Sigmoid colon (tissue), 7 donors: ENCODE measurements at places on chromosomes 13 and 19. TPM values are rescaled to one million over a fixed set of nuclear protein-coding genes. Genes with fewer than 3 reads are reported as not detected.

The DCT gene
- total RNA-seq = 0.36 TPM

The CYP4F3 gene
- not detected for total RNA-seq

The ZNF556 gene
- total RNA-seq = not detected

The SLC8A2 gene
- 10.0 TPM for total RNA-seq

The NXNL1 gene
- total RNA-seq = not detected

DNA sequence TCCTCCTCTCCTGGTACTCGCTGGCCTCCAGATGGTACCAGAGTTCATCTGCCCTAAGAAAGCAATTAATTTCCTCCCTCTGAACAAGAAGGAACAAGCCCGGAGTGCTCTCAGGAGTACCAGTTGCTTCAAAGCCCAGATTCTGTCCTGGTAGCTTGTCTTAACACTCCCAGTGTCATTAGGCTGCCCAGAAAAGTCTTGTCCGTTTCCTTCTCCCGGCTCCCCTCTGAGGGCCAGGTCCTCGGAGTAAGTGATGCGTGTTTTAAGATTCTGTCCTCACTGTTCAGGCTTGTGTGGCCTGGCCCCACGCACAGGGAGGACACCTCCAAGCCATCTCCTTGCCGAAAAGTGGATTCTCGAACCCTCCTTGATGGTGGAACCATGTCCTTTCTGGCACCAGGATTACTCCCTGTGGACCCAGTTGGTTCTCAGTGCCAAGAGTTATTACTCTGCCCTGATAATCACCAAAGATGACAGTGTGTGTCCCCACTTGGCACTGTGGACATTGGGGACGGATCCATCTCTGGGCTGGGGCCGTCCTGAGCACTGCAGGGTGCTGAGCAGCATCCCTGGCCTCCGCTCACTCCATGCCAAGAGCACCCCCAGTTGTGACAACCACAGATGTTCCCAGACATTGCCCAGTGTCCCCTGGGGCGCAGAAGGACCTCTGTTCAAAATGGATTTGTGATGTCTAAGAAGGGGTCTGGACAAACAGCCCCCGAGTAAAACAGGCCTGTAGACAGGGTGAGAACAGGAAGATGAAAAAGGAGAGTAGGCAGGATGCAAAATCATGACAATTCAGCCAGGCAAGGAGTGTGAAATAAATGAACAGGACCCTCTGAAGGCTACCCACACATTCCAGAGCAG lies 52.4 kb downstream of the RFX2 start:
- H3K27me3 ChIP-seq = no peaks in the 10 kb centered on the region
- no peak for DNase-seq
- H3K27ac ChIP-seq = peak overlapping the region; percentile 91
- no peak overlapping the region for H3K4me3 ChIP-seq

DNA sequence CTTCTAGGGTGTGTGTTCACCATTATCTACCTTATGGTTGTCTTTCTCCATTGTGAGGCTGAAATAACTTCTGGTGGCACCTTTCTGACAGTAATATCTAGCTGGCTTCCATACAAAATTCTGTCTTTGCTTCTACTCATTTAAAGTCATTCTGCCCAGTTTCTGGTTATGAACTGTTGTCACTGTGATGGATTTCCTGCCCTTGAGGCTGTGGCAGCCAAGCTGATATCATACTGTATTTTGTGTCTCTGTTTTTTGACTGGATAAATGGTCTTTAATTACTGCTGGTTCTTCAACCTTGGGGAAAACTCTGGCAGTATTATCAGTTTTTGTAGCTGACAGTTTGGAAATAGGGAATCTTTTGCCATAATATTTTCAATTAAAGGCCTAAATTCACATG lies 233.4 kb downstream of the GPC6 start:
- no peaks in the 10 kb centered on the region for H3K4me1 ChIP-seq
- H3K27ac ChIP-seq = no peak overlapping the region
- H3K36me3 ChIP-seq = no peaks in the 10 kb centered on the region
- H3K27me3 ChIP-seq = no peaks in the 10 kb centered on the region

DNA sequence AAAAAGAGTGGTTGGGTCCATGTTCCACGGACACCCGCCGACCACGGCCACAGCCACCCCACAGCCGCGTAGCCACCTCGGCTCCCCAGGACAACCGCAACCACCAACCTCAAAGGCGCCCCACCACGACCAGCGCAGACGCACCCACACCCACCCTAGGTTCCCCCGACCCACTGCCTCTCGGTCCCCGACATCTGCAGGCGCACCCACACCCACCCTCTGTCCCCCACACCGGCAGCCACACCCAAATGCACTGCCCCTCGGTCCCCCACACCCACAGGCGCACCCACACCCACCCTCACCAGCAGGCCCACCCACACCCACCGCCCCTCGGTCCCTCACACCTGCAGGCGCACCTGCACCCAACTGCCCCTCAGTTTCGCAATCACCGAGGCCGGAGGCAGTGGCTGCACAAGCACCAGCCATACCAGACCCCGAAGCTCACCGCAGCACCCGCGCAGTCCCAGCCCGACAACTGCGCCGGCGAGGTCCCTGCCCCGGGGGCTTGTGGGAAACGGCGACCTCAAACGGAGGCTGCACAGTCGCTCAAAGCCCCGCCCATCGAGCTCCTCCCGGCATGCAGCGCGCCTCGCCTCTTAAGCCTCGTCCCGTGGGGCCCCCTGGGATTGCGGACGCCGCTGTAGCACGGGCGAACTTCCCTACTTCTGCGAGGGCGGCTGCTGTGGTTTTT lies 18.3 kb downstream of the ZNF77 start:
- H3K36me3 ChIP-seq = no peaks in the 10 kb centered on the region
- no peaks in the 10 kb centered on the region for H3K27me3 ChIP-seq
- H3K4me3 ChIP-seq = no peak overlapping the region

DNA sequence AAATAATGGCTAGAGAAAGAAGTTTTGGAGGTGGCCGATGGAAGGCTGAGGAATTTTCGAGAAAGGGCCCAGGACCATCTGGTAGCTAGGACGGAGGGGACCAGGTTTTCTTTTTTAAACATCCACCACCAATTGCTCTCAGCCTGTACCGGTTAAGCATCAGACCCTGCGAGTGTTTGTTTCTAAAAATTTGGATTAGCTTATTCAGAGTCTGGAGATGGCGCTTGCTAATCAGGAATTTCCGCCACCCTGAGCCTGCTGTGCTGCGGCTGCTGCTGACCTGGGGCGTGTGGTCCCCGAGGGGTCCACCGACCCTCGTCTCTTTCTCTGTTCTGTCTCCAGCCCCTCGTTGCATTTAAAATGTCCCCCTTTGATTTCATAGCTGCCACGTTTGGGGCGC lies 2.0 kb downstream of the UHRF1 start:
- peaks cover 28% of the 10 kb centered on the region for H3K4me1 ChIP-seq
- no peak for DNase-seq
- H3K4me3 ChIP-seq = no peak overlapping the region
- H3K36me3 ChIP-seq = no peaks in the 10 kb centered on the region
- H3K27me3 ChIP-seq = peaks cover 6% of the 10 kb centered on the region

- H3K4me1 ChIP-seq = no peaks in the 10 kb centered on the region
- H3K27ac ChIP-seq = no peak overlapping the region
- H3K4me3 ChIP-seq = no peak overlapping the region
- H3K27me3 ChIP-seq = peaks cover 46% of the 10 kb centered on the region
- DNase-seq = no peak
Observed at GRCh38 chr19:8336072-8336569, 6.9 kb downstream of the KANK3 start.

DNA sequence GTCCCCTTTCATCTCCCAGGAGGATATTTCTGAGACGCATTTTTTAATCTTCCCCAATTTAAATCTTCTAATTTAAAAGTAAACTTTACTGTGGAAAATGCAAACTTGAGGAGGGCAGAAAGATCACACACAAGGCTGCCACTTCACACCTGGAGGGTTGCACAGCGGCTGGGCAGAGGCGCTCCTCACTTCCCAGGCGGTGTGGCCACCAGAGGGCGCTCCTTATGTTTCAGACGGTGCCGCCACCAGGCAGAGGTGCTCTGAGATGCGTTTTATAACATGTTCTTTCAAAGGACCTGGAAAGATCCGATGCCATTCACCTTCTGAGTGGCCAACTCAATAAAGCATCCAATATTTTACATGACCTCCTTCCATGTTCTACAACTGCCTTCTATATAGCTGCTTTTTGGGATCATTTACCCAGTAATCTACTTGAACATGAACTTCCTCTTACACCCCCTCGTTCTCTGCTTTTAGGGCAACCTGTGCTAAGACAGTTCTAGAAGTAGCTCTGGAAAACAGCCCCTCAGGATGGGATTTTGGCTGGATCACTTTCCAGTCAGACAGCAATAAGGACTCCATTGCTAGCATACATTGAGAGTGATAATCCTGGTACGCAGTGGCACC lies 14.8 kb upstream of the MTUS2 start:
- no peak overlapping the region for H3K27ac ChIP-seq
- no peaks in the 10 kb centered on the region for H3K36me3 ChIP-seq
- no peaks in the 10 kb centered on the region for H3K4me1 ChIP-seq

GRCh38 chr19:58085348-58085875 lies 12.6 kb downstream of the ZSCAN18 start:
- H3K4me1 ChIP-seq = no peaks in the 10 kb centered on the region
- H3K4me3 ChIP-seq = no peak overlapping the region
- H3K27me3 ChIP-seq = no peaks in the 10 kb centered on the region
- no peak overlapping the region for H3K27ac ChIP-seq
- no peak for DNase-seq

DNA sequence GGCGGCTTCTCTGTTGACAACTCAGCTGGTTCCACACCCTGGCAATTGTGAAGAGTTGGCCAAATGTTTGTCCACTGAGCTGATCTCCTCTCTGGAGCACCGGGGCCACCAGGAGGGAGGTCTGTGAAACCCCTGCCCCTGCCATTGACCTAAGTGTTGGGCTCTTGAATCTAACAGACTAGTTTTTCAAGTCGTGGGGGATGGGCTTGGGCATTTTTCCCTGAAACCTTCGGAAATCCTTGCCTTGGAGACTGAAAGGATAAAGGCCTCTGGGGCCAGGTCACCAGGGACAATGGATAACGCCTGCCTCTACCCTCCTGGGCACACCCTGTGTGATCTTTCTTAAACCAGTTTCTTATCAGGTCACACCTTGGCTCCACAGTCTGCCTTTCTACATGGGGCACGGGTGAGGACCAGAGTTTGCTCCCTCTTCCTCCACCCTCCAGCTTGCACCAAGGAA lies 881 bp downstream of the GEMIN7 start:
- H3K27ac ChIP-seq = peak overlapping the region; percentile 80
- no peak for DNase-seq
- H3K4me3 ChIP-seq = peak overlapping the region; percentile 91
- no peaks in the 10 kb centered on the region for H3K36me3 ChIP-seq
- H3K4me1 ChIP-seq = peaks cover 40% of the 10 kb centered on the region

- H3K36me3 ChIP-seq = no peaks in the 10 kb centered on the region
- H3K27me3 ChIP-seq = no peaks in the 10 kb centered on the region
Observed at GRCh38 chr13:94765814-94766213, 53.5 kb upstream of the SOX21 start.

- H3K4me1 ChIP-seq = peaks cover 14% of the 10 kb centered on the region
- no peak overlapping the region for H3K4me3 ChIP-seq
- DNase-seq = peak; percentile 48
- H3K27me3 ChIP-seq = no peaks in the 10 kb centered on the region
- no peaks in the 10 kb centered on the region for H3K36me3 ChIP-seq
Observed at GRCh38 chr13:27001705-27002104, 169.9 kb downstream of the USP12 start.

GRCh38 chr19:6952956-6953355 lies 65.6 kb downstream of the ADGRE1 start:
- H3K4me1 ChIP-seq = no peaks in the 10 kb centered on the region
- no peaks in the 10 kb centered on the region for H3K27me3 ChIP-seq
- H3K27ac ChIP-seq = no peak overlapping the region
- H3K36me3 ChIP-seq = no peaks in the 10 kb centered on the region
- DNase-seq = no peak

DNA sequence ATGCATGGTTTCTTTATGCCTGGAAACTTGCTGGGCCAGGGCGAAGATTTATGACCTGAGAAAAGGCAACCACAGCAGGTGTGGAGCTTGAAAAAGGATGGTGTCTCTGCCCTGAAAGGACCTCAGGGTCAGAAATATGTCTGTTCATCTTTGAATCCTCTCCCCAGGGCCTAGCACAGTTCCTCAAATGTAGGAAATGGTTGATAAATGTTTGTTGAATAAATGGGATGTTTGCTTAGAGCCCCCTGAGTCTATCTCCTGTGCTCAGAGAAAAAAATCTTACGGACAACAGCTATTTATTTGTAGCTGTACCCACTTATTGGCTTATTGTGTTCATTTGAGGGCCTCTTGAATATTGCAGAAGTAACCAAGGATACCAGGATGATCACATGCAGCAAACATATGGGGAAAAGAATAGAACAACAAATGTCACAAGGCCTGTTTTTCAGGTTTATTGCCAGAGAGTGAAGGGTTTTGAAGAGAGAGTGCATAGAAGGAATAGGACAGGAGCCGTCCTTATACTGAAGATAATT lies 114.5 kb downstream of the KLF5 start:
- DNase-seq = no peak
- no peaks in the 10 kb centered on the region for H3K4me1 ChIP-seq
- no peak overlapping the region for H3K27ac ChIP-seq
- no peaks in the 10 kb centered on the region for H3K36me3 ChIP-seq
- H3K27me3 ChIP-seq = no peaks in the 10 kb centered on the region

- no peaks in the 10 kb centered on the region for H3K36me3 ChIP-seq
- H3K27ac ChIP-seq = no peak overlapping the region
- no peak for DNase-seq
- H3K27me3 ChIP-seq = no peaks in the 10 kb centered on the region
Observed at GRCh38 chr13:110570886-110571285, 9.4 kb upstream of the RAB20 start.

DNA sequence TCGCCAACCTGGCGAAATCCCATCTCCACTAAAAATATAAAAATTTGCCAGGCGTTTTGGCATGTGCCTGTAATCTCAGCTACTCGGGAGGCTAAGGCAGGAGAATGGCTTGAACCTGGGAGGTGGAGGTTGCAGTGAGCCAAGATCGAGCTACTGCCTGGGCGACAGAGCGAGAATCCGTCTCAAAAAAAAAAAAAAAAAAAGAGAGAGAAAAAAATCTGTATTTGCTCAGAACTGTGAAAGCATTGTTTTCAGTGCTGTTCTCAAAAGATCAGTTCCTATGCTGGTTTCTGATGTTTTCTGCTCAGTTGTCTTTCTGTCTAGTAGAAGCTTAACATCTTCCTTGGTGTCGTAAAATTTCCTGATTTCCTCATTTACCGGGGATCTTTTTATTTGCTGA lies 2.5 kb downstream of the SF3A2 start:
- H3K4me3 ChIP-seq = no peak overlapping the region
- DNase-seq = no peak
- peaks cover 6% of the 10 kb centered on the region for H3K36me3 ChIP-seq
- H3K27ac ChIP-seq = peak overlapping the region; percentile 53
- no peaks in the 10 kb centered on the region for H3K27me3 ChIP-seq

- H3K4me3 ChIP-seq = no peak overlapping the region
- no peaks in the 10 kb centered on the region for H3K36me3 ChIP-seq
- no peak for DNase-seq
- no peaks in the 10 kb centered on the region for H3K27me3 ChIP-seq
Observed at GRCh38 chr13:108835083-108835482, 205.7 kb downstream of the MYO16 start.

GRCh38 chr19:17209126-17210036 lies 5.8 kb upstream of the USE1 start:
- peaks cover 78% of the 10 kb centered on the region for H3K36me3 ChIP-seq
- peaks cover 2% of the 10 kb centered on the region for H3K4me1 ChIP-seq
- no peak for DNase-seq
- H3K4me3 ChIP-seq = no peak overlapping the region
- no peaks in the 10 kb centered on the region for H3K27me3 ChIP-seq
- H3K27ac ChIP-seq = no peak overlapping the region

GRCh38 chr19:7641290-7642276 lies 4.7 kb downstream of the STXBP2 start:
- DNase-seq = no peak
- no peaks in the 10 kb centered on the region for H3K27me3 ChIP-seq
- no peaks in the 10 kb centered on the region for H3K36me3 ChIP-seq
- no peak overlapping the region for H3K4me3 ChIP-seq
